Activated T-helper 2 cell treated with anti-CD3 and anti-CD28 coated beads, Interferon-gamma antibody, Interleukin-2, Interleukin-4, amounts not matched to agents 10 μg/mL and 5 μg/mL and 100 μg/mL, durations not matched to agents 14 hours and 24 hours and 36 hours (primary cell): ENCODE measurements at places on chromosomes 2 and 18.

DNA sequence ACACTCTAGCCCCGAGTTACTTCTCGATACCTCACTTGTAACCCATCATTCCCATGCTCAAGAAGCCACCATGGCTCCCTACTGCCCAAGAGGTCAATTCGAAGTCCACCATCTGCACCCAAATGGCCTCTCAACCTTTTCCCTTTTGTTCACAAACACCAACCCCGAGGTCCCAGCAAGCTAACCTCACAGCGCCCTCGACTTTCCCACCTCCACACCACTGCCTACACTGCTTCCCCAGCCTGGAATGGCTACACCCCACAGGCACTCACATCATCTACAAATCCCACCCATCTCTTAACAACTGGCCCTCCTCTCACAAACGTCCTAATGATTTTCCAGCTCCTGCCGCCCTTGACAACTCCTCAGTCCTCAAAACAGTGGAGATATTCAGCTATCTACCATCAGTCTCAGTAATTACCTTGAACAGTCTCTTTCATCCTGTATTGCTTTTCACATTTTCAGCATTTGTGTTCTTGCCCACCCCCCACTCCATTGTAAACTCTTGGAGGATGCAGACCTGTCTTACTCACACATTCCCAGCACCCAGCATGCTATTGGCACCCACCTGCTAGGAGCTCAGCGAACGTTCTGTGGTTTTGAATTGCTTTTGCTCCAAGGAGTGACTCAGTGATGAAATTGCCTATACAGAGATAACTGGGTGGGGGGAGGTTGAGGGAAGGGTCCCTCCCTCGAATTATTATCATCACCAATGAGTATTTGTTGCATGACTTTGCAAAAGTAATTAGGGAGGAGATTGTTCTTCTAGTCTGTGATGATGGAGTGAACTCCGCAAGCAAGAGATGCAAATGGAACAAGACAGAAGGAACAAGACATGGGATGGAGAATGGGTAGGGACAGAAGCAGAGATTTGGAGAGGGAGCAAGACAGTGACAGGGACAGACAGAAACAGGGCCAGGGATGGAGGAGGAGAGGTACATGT, 106.8 kb downstream of the CYP26B1 start:
- no peak for DNase-seq

DNA sequence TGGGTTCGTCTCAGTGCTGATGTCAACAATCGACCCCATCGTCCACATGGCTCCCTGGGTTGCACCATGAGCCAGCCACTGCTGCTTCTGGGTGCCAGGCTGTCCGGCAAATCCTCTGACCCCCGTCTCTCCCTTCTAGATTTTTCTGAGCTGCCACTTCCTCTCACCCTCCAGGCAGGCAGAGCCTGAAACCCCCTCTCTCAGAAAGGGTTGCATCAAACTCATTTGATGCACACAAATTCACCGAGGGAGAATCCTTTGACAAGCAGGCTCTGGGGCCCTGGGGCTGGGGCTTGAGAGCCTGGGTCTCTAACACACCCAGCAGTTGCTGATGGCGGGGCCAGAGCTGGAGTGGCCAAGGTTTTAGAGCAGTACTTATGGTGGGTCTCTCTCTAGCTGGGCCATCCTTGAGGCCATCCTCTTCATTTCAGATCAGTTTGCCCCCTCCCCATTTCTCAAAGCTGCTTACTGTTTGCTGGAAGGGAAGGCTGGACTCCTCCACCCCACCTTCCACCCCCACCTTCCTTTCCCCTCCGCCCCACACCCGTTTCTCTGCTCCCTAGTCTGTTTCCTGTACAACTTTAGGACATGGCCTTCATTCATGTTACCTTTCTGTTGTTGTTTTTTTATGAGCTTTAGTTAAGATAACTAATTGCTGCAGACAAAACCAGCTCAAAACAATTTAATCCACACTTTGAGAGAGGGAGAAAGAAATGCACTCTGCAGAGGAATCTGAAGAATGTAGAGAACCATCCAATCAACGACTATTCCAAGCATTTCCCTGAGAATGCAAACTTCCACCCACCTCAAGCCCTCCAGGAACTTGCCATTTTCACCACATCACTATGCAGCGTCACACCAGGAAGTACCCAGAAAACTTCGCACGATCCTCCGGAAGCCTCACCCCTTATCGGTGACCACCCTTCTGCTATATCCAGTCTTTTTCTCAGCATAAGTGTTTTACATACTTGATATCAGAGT, 69.5 kb downstream of the ARL4C start:
- no peak for DNase-seq

- DNase-seq: no peak
Observed at GRCh38 chr2:47334356-47335136, 68.4 kb upstream of the MSH2 start.

DNA sequence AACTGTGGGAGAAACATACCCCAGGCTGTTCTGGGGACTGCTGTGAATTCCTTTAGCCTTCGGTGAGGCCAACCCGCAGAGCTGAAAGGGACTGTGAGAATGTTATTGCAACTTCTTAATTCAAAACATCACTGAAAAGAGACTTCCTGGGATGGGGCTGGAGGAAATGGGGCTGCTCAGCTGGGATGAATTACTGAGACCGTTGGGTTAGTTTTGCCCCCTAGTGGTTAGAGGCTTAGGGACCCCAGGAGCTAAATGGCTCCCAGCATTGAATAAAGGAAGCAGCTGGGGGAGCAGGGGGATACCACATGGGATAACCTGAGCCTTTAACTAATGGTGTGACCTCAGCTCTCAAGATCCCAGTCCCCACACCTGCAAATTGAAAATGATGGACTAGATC, 941.1 kb upstream of the FANCL start:
- DNase-seq: no peak
